ENCODE measurements at places on chromosomes 5 and 9.
A peak's percentile ranks its signal among the peaks of the same experiment; 100 is the strongest.

DNA sequence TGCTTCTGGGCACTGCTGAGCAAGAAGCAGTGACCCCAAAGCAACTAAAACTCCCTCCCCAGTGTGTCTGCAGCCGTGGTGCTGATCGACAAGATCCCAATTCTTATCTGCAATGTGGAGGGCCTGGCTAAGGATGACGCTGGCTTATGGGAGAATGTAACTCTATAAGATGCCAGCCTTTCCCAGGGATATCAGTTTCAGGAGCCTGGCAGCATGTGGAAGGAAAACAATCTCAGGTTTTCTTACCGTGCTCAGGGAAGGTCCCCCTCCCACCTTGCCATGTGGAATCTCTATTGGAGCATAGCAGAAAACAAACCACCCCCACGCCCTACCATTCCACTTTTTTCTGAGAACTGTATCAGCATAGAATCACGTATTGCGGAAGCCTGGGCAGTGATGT lies 87.7 kb upstream of the PTPN3 start:
- DNase-seq, result no peak

DNA sequence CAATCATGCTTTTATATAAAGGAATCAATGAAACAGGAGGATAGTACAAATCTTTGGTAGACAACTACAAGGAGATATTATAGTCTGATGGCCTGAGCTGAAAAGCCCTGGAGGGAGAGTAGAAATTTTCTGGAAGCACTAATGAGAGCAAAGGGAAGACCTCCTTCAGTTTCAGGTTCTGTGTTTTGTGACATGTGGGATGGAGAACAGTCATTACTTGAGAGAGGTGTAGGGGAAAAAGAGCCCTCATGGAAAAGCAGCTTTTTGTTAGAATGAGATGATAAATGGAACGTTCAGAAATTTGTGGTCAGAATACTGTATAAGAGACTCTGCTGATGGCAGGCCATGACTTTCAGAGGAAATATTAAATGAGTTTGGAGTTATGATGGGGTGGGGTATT lies 360.6 kb upstream of the MEF2C start:
- DNase-seq, result no peak

- DNase-seq, result no peak
Measured at GRCh38 chr5:133736512-133736911, 124.2 kb upstream of the FSTL4 start.

- DNase-seq, result no peak
Measured at GRCh38 chr5:9374025-9374424, 171.8 kb downstream of the SEMA5A start.

DNA sequence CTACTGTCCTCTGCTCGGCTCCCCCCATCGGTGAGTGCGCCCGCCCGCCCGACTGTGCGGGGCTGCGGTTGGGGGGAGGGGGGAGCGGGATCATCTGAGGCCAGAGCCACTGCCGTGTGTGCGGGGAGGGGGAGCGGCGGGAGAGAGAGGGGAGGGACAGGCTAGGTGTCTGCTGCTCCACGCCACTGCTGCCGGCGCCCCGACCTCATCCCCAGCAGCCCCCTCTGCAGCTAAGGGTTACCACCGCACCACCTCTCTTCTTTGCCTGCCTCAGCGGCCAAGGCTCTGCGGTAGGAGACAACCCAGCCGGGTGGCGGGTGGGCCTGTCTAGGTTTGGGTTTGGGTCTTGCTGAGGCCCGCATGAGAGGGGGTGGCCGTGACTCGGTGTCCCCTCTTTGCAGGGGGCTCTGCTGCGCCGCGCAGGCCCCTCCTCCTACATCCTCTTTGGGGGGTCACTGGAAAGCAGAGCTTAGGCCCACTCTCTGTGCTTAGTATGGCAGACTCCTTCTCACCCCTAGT lies 670 bp upstream of the PURA start:
- DNase-seq, result no peak

GRCh38 chr9:131500377-131500776 lies 2.3 kb upstream of the POMT1 start:
- no peak for DNase-seq

- no peak for DNase-seq
Measured at GRCh38 chr9:132637351-132637750, 32.4 kb downstream of the DDX31 start.

GRCh38 chr5:57832875-57833274 lies 350.3 kb upstream of the ACTBL2 start:
- no peak for DNase-seq

DNA sequence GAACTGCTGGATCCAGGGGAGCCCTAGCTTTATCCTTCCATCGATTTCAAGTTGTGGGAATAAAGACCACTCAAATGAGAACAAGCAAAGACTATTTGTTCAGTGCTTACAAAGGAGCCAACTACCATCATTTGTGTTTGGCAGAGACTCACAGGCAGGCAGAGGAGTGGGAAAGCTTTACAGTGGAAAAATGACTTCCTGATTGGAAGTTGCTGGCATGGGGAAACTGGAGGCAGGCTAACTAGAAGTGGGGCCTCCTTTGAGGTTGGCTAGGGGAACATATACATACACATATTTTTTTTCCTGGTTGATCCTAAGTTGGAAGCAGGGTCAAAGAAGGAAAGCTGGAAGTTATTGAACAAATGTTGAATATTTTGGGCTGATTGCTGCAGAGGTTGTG lies 121.7 kb downstream of the ACTBL2 start:
- DNase-seq, result no peak

DNA sequence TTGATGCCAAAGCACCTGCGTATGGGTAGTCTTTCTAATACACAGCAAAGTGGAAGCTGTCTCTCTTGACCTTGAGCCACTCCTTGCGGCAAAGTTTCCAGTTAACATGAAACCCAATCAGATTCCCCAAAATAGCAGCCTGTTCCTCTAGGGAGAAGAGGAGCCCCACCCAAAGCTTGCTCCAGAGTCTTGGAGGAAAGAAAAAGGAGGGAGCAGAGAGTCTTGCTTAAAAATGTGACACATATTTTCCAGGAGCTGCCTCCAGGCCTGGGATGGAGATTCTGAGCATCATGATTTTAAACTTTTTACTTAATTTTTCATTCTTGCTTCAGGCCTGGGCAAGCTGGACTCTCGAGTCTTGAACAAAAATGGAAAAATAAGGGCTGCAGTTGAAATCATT lies 223.5 kb upstream of the TNC start:
- DNase-seq, result peak; percentile 47

DNA sequence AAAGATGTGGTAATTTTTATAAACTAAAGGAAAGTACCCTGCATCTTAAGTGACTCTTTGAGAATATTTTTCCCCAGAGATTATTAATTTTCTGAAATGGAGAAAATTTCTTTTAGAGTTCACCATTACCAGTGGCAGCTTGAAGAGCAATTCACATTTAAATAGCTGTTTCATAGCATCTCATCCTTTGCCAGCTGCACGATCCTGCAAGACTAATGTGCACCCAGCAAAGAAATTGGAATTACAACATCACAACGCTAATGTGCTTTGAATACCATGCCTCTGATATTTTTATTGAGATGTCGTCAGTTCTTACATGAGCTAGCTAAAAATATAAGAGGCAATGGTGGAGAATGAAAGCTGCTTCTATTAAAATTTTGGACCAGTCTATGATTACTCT lies 423.5 kb downstream of the TAF11L14 start:
- no peak for DNase-seq

GRCh38 chr5:141003031-141003430 lies 36.8 kb downstream of the PCDHAC2 start:
- no peak for DNase-seq

DNA sequence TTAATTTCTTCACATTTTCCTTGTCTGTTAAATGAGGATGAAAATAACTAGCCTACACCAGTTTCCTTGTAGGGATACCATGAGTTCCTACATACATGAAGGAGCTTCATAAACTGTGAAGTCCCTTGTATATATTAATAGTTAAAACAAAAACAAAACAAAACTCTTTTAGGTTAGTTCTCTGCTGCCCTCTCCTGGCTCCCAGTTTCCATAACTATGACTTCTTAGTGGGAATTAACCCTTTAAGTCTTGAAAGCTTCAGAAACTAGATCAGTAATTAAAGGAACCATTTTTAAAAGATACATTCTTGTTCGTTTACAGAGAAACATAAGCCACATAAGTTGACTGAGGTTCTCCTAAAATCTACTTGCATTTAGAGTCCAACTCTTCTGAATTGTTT lies 500.0 kb upstream of the C9orf72 start:
- DNase-seq, result peak; percentile 9

DNA sequence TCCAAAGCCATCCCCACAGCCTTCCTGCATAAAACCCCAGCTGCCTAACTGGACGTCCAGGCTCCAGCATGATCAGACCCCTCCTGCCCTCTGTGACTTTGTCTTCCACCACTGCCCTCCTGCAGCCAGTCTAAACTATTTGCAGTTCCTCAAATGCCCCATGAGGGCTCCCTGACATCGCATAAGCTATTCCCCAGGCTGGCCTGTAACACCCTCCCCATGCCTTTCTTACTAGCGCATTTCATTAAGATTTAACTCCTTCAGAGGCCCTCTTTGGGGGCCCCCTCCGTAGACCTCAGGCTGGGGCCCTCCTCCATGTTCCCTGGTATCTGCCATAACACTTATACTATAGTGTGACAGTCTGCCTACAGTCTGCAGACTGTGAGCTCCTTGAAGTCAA lies 15.5 kb upstream of the SMIM23 start:
- no peak for DNase-seq

DNA sequence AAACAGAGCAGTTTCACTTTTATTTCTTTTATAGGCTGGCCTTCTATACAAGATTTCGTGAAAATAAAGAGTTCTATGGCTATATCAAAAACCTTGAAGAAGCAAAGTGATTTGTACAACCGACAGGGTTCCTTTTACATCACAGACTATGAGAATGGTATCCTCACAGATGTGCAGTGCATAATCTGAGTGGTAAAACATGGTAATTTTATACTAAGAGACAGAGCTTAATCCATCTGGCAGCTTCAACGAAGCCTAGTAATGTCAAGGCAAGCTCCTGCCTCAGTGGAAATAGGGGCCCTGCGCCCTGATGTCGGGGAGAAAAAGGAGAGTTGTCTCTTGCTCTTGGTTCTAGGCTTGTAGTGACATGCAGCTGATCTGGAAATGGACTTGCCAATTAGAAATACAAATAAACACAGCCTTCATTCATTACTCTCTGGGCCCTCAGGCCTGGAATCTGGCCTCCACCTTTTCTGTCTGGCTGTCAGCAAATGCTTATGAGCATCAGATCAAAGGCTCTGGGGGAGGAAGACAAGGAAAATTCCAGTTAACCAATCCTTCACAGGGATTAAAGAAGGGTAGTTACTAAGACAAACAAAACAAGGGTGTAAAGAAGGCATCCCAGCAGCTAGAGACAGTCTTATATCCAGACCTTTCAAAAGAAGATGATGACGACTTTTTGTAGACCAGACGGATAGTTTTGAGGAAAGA lies 33.6 kb upstream of the TRIM32 start:
- no peak for DNase-seq

DNA sequence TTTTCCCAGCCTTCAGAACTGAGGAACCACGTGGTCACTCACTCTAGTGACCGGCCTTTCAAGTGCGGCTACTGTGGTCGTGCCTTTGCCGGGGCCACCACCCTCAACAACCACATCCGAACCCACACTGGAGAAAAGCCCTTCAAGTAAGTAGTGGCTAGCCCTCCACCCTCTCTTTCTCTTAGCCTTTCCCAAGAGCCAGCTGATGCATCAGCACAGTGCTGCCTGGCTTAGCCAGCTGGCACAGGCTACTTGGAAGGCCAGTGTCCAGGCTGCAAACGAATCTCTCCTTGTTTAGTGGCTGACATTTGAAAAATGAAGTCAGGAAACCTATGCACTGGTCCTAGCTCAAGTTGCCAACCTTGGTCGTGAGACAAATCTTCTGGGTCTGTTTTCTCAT lies 91.1 kb downstream of the PRDM6 start:
- DNase-seq, result no peak

GRCh38 chr9:134229466-134230091 lies 65.2 kb upstream of the RNU6ATAC start:
- no peak for DNase-seq

DNA sequence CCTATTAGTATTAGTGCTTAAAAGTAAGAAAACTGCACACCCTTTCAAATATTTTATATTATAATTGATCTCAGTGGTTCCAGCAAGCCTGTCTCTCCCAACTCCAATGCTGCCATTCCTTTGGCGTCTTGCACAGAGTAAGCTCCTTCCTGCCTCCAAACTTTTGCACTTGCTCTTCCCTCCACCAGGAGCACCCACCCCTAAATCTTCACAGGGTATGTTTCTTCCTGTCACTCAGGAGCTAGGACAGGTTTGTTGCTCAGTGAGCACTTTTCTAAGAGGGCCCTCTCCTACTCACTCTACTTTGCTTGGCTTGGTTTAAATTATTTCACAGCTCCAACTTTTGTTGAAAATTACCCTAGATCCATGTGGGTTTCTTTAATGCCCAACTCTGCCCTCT lies 189.1 kb upstream of the ADRA1B start:
- DNase-seq, result no peak

GRCh38 chr5:96054311-96055030 lies 92.8 kb upstream of the ELL2 start:
- no peak for DNase-seq

GRCh38 chr9:75844321-75844720 lies 46.2 kb upstream of the PCSK5 start:
- DNase-seq, result no peak

GRCh38 chr9:133676450-133676849 lies 40.3 kb downstream of the DBH start:
- no peak for DNase-seq

DNA sequence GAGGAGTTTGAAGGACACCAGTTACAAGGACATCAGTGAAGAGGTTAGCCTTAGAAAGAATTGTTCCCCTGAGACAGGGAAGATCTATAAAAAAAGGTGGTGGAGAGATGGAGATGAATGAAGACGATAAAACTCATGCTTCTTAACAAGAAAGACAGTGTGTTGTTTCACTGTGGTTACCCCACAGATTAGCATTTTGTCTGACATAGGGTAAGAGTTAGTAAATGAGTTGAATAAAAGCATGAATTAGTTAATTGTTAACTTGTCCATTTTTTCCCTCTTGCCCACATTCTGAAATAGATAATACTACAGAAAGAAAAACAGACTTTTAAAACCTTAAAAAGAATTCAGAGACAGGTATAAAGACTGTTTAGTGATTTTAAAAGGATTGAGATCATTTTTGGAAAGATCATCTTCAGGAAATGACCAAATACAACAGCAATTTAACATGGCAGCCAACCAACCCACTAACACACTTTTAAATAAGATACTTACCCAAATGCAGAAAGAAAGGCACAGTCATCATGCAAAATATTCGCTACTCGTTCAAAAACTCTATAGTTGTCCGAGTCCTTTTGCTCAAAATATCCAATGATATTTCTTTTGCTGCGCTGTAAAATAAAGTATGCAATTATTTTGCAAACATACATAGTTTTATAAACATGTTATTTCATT lies 78.5 kb downstream of the ERP44 start:
- no peak for DNase-seq

- DNase-seq, result no peak
Measured at GRCh38 chr5:176541338-176542134, 4.3 kb upstream of the RNF44 start.

GRCh38 chr9:5786370-5787127 lies 46.4 kb downstream of the ERMP1 start:
- no peak for DNase-seq

- DNase-seq, result no peak
Measured at GRCh38 chr5:72619251-72619650, 112.0 kb upstream of the ZNF366 start.

Data from forelimb muscle (tissue), 1 donor.